AG09309 (cell line): ENCODE measurements at places on chromosomes 13 and 19.
A peak's percentile ranks its signal among the peaks of the same experiment; 100 is the strongest.

- no peak for DNase-seq
Observed at GRCh38 chr13:27362064-27362751, 62.2 kb upstream of the GTF3A start.

DNA sequence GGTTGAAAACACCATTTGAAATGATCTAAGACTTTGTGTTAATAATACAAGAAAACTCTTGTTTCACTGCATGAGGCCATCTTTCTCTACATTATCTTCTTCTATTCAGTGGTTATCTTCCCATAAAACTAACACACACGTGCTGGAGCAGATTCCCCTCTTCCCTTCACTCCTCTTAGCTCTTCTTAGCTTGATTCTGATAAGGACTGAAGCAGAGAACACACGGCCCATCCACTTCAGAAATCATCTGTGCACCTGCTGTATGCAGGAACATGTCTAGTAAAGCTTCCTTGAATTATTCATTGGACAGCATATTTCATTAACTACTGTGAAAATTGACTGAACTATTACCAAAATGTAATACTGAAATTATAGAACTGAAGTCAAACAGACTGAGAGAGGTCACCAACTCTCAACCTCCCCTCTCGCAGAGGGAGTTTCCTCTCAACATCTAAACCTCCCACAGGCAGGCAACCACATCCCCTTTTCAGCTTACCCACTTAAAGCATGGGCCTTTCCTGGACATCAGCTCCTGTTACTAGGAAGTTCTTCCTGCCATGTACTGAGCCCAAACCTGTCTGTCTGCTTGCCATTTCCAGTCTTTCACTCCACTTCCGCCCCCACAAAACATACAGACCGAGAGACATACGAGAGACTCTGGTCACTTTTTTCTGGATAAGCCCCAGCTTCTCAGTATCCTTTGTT is 113.9 kb downstream of the CRYL1 start:
- DNase-seq: no peak

DNA sequence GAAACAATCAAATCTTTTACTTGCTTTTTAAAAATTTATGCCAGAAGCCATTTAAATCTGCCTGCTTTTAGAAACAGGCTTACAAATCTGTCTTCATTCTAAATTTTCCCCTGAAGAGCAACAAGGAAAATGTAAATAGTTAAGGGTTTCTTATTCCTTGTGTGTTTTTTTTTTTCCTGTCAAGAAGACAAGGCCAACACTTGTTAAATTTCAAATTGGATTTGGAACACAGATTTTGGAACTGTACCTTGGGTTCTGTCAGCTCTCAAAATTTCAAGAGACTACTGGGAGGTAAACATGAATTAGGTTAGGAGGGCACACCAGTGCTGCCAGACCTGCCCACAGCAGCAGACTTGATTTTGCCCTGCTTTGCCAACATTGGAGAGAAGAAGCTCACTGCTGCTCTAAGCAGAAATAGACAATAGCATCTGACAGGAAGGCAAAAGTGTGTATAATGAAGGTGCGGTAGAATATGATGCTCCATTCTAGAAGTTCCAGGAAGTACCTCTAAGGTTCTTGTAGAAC is 121.7 kb downstream of the NHLRC3 start:
- DNase-seq: no peak

GRCh38 chr19:38055010-38055409 is 148.0 kb downstream of the SIPA1L3 start:
- DNase-seq: no peak

DNA sequence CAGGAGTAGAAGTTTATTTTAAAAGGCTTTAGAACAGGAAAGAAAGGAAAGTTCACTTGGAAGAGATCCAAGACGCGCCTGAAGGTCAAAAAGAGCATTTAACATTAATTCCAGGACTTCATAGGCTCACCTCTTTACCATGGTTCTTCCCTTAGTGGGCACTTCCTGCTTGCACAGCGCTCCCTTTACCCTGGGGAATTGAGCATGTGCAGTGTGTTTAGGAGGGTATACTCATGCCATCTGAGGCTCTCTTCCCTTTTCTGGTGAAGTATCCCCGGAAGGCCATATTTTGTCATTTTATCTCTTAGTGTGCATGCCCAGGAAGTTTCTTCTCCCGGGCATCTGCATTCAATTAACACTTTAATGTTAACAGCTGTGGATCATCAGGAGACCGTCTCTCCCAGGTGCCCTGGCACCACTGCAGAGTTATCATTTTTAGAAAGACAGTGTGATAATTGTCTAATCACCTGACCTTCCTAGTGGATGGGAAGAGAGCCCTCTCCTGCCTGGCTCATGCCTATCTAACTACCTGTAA is 66.1 kb upstream of the ABCC4 start:
- no peak for DNase-seq

GRCh38 chr19:48006762-48007161 is 12.3 kb downstream of the ELSPBP1 start:
- DNase-seq: no peak

DNA sequence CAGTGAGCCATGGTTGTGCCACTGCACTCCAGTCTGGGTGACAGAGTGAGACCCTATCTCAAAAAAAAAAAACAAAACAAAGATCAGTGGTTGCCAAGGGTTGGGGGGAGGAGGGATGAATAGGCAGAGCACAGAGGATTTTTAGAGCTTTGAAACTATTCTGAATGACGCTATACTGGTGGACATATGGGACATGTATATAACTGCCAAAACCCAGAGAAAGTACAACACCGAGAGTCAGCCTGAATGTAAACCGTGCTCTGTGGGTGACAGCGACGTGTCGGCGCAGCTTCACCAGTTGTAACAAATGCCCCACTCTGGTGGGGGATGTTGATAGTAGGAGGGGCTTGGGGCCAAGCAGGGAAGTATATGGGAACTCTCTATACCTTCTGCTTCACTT is 32.9 kb downstream of the ZIC5 start:
- no peak for DNase-seq

DNA sequence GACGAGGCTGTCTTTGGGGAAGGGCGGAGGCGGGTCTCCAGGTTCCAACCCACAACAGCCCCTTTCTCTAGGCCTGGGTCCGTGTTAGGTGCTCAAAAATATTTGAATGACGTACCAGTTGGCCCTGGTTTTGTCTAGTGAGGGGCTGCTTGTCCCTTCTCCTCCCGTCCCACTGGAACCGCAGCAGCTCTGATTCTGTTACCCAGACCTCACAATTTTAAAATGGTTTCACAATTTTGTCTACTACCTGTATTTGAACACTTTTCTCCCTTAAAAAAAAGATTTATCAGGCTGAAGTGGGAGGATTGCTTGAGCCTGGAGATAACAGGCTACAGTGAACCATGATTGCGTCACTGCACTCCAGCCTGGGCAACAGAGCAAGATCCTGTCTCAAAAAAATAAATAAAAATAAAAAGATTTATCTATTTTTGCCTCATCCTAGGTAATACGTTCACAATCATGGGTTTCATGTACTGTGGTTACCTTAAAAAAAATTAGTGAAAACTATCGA is 1.3 kb upstream of the IRF2BP1 start:
- DNase-seq: no peak

- DNase-seq: no peak
Observed at GRCh38 chr13:113413178-113413897, 40.0 kb downstream of the ADPRHL1 start.

- no peak for DNase-seq
Observed at GRCh38 chr13:52921194-52921593, 72.8 kb upstream of the PCDH8 start.

DNA sequence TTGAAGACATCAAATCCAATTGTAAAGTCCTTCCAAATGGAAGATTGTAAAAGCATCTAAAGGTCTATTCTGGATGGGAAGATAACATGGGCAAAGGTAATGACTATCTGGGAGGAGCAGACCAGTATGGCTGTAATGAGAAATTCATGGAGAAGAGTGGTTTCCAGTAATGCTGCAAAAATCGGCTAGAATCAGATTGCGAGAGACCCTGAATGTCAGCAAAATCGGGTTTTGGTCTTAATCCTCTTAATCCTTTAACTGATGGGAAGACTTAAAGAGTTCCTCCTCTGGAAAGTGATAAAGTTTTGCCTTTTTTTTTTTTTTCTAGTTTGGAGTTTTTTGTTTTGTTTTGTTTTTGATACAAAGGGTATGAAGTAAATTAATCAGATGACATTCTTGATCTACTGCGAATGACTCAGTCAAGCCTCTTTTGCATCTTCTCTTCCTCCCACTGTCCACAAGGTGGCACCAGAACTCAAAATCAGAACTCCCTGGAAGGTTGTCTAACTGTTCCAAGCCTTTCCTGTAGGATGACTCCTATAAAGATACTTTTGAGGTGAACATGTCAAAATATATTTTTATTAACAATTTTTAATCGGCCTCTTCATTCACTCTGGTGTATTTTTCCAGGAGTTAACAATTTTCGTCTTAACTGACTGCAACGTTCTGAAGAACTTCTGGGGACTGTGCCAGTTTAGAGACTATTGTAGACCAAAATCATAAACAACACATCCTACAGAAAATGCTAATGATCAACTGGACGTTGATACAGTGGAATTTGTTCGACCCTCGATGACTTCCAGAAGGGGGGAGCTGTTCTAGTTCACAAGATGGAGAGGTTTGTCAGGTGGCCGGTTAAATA is 213.3 kb upstream of the MIR17HG start:
- DNase-seq: peak; percentile 8

- no peak for DNase-seq
Observed at GRCh38 chr13:28349907-28350654, 144.8 kb downstream of the FLT1 start.

DNA sequence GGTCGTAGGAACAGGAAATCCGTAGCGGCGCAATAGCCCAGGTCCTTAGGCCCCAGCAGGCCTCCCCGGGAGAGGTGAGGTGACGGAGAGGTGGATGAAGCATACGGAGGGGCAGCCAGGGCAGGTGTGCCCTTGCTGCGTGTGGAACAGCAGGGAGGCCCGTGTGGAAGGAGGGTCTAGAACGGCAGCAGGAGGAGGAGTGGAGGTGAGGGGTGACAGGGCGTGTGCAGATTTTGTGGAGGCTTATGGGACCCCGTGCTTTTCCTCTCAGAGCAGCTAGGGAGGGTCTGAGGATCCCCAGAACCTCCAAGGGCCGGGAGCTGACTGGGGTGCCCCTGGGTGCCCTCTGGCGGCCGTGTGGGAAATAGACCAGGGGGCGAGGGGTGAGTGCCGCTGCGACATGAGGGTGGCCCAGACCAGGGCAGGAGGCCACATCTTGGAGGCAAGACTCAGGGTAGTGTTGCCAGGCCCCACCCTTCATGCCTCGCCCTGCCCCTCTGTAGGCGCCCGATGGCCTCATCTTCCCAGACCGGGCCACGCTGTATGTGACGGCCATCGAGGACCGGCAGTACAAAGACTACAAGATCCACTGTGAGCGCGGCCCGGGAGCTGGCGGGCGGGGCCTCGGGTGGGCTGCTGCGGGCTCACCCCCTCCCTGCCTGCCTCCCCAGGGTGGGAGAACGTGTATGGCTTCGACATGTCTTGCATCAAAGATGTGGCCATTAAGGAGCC is 5.0 kb upstream of the ADM5 start:
- DNase-seq: no peak

GRCh38 chr19:2277138-2277537 is 4.8 kb downstream of the PEAK3 start:
- DNase-seq: no peak

GRCh38 chr19:11252665-11253355 is 9.5 kb downstream of the DOCK6 start:
- no peak for DNase-seq

DNA sequence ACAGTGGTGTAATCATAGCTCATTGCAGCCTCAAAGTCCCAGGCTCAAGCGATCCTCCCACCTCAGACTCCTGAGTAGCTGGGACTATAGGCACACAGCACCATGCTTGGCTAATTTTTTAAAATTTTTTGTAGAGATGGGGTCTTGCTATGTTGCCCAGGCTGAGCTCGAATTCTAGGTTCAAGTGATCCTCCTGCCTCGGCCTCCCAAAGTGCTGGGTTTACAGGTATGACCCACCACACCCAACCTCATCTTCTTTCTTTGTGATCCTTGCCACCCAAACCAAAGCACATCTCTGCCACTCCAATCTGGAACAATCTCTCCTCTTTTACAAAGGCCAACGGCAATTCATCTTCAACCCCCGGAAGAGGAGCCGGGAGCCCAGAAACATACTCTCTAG is 38.6 kb downstream of the INSR start:
- no peak for DNase-seq

- DNase-seq: no peak
Observed at GRCh38 chr13:84543962-84544361, 661.7 kb upstream of the SLITRK1 start.

DNA sequence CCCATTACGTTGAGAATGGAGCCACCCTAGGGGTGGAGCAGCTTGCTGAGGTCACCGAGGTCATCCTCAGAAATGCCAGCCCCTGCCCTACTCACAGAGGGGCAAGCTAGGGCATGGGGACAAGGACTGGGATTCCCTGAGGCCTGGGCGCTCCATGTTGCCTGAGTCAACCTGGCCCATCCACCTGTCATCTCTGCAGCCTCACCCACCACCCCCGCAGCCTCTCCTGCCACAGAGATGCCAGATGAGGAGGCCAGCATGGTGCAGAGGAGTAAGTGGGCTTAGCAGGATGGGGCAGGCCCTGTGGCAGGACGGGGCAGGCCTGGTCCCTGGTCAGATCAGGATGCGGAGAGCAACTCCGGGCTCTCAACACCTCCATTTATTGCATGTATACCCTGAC is 9.5 kb downstream of the NKPD1 start:
- DNase-seq: no peak

DNA sequence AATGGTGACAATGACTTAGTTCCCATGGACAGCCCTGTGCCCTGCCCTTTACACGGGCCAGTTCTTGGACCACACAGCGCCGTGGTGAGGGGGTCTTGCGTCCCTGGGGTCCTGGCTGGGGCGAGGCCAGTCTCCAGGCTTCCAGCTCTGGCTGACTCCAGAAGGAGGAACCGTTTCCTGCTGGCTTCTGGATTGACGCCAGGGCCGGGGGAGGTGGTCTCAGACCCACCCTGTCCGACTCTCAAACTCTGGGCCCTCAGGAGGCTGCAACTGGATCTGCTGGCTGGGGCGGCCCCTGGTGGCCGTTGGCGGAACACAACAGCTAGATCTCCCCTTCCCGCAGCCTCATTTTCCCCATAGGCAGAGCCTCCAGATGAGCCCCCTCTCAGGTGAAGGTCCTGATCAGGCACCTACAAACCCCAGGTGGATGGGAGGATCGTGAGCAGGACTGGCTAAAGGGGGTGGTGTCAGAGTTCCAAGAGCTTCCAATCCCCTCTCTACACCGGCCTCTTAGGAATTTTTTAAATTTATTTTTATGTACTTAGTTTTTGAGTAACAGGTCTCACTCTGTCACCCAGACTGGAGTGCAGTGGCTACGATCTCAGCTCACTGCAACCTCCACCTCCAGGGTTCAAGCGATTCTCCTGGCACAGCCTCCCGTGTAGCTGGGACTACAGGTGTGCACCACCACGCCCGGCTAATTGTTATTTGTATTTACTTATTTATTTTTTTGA is 8.0 kb downstream of the CCDC194 start:
- DNase-seq: no peak

DNA sequence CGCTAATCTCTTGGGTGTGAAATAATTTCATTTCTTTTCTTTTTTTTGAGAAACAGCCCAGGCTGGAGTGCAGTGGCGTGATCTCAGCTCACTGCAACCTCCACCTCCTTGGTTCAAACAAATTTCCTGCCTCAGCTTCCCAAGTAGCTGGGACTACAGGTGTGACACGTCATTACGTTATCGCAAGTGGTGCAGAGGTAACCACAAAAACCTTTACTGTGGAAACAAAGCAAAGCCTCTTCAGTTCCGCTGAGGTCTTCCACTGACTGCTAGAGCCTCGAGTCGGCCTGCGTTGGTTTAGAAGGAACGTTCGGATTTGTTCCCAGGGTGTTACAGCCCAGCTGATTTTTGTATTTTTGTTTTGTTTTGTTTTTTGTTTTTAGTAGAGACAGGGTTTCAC is 2.0 kb upstream of the ZNF784 start:
- no peak for DNase-seq
